Trophoblast cell (in vitro differentiated cells and primary cell): ENCODE measurements at places on chromosomes 4 and X.

DNA sequence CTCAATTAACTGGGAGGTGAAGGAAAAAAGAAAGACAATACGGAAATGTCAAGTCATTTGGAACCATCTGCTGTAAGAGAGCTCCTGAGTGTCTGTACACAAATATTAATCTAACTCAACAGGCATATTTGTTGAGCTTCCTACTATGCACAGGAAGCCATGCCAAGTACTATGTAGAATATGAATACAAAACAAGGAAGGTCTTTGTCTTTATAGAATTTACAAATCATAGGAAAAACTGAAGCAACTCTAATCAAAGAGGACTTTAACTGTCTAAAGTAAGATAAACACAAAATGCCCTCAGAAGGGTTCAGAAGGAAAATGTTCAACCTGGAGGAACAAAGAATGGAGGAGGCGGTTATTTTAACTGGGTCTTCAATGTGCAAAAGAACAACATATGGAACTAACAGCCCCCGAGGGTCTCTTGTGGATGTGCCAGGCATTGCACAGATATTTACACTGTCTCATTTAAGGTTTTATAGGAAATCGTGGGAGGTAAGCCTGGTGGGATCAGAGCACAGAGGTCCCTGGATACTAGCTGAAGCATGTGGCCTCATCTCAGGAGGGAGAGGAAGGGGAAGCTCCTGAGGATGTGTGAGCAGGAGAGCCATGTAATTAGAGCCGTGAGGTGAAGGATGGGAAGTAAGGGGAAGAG, 5.8 kb downstream of the FAM114A1 start:
- DNase-seq: no peak
- no peak overlapping the region for H3K27ac ChIP-seq
- H3K27me3 ChIP-seq: no peaks in the 10 kb centered on the region
- peaks cover 3% of the 10 kb centered on the region for H3K4me1 ChIP-seq

DNA sequence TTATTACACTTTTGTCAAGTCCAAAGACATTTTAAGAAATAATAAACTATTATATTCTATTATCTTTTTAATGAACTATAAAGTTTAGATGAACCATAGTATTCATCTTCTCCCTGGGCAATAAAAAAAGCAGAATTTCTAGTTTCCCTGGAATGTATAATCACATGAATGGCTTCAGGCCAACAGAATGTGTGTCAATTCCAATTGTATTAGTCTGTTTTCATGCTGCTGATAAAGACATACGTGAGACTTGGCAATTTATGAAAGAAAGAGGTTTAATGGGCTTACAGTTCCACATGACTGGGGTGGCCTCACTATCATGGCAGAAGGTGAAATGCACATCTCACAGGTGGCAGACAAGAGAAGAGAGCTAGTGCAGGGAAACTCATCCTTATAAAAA, 70.7 kb upstream of the ANXA10 start:
- H3K36me3 ChIP-seq: no peaks in the 10 kb centered on the region
- H3K4me1 ChIP-seq: no peaks in the 10 kb centered on the region
- H3K27me3 ChIP-seq: no peaks in the 10 kb centered on the region
- peak; percentile 90 for DNase-seq

GRCh38 chrX:102558607-102559006, 40.7 kb upstream of the ARMCX5 start:
- no peak overlapping the region for H3K4me3 ChIP-seq
- no peaks in the 10 kb centered on the region for H3K4me1 ChIP-seq
- no peak overlapping the region for H3K27ac ChIP-seq
- no peak for DNase-seq

GRCh38 chr4:5024673-5025072, 5.4 kb upstream of the CYTL1 start:
- no peak for DNase-seq
- H3K36me3 ChIP-seq: no peaks in the 10 kb centered on the region
- H3K27me3 ChIP-seq: no peaks in the 10 kb centered on the region
- no peaks in the 10 kb centered on the region for H3K4me1 ChIP-seq
- H3K4me3 ChIP-seq: no peak overlapping the region

DNA sequence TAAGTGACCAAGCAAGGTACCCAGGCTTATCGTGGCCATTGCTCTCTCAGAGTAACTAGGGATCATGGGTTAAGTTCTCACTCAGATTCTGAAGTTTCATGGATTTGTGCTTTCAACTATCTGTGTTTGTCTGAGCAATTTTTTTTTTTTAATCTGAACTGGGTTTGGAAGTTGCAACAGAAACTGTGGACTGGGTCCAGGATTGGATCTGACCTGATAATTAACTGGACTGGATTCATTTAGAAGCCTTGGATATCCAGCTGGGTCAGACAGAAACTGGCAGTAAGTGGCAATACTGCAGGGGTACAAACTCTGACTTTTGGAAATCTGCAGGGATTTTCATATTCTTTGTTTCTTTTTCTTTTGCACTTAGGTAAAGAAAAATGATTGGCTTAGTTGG, 38.7 kb upstream of the FGF2 start:
- no peak overlapping the region for H3K27ac ChIP-seq
- DNase-seq: no peak
- H3K4me1 ChIP-seq: peaks cover 7% of the 10 kb centered on the region
- H3K36me3 ChIP-seq: no peaks in the 10 kb centered on the region
- no peaks in the 10 kb centered on the region for H3K27me3 ChIP-seq
- no peak overlapping the region for H3K4me3 ChIP-seq

DNA sequence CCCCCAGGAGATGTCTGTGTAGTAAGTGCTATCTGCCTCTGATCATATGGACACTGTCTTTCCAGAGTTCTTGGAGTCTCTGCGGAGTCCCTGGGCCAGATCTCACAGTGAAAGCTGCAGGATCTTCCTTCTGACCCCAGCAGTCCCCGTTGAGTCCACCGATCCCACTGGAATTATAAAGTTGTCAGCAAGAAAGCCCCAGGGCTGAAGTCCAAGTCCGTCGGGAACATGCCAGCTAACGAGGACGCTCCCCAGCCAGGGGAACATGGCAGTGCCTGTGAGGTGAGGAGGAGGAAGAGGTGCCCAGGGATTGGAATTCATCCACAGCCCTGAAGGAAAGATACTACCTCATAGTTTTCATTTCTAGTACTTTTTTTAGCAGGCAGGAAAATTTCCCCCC, 9.3 kb downstream of the ZNF81 start:
- no peak overlapping the region for H3K27ac ChIP-seq
- DNase-seq: no peak
- no peak overlapping the region for H3K4me3 ChIP-seq
- H3K27me3 ChIP-seq: no peaks in the 10 kb centered on the region

GRCh38 chr4:88960576-88960975, 96.4 kb downstream of the FAM13A start:
- no peaks in the 10 kb centered on the region for H3K27me3 ChIP-seq
- no peaks in the 10 kb centered on the region for H3K4me1 ChIP-seq
- H3K27ac ChIP-seq: no peak overlapping the region
- no peak for DNase-seq

DNA sequence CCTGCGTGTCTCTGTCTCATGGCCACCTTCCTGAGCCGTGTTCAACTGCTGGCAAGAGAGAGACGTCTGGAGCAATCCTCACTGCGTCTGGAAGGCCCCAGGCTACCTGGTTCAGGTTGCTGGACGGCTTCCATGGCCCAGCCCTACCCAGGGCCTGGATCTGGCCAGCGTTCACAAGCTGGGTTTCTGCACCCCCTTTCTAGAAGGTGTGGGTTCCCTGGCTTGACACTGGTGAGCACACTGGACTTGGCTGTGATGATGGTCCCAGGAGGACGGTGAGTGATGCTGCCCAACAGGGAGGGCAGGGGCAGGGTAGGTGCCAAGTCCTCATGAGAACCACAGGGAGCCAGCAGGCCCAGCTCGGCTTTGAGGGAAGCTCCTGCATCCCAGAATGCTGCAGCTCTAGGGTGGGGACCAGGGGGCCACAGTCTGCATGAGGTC, 63.4 kb downstream of the HTRA3 start:
- DNase-seq: no peak
- no peaks in the 10 kb centered on the region for H3K27me3 ChIP-seq
- H3K27ac ChIP-seq: no peak overlapping the region
- H3K4me1 ChIP-seq: peaks cover 6% of the 10 kb centered on the region

- H3K4me3 ChIP-seq: no peak overlapping the region
- no peak for DNase-seq
- no peak overlapping the region for H3K27ac ChIP-seq
- no peaks in the 10 kb centered on the region for H3K4me1 ChIP-seq
- H3K36me3 ChIP-seq: no peaks in the 10 kb centered on the region
Measured at GRCh38 chr4:73875401-73875800, 6.2 kb downstream of the CXCL1 start.

GRCh38 chr4:136873555-136873954, 658.7 kb downstream of the PCDH18 start:
- DNase-seq: no peak
- H3K36me3 ChIP-seq: no peaks in the 10 kb centered on the region
- no peaks in the 10 kb centered on the region for H3K4me1 ChIP-seq
- no peak overlapping the region for H3K4me3 ChIP-seq
- no peak overlapping the region for H3K27ac ChIP-seq
- H3K27me3 ChIP-seq: no peaks in the 10 kb centered on the region

- no peak overlapping the region for H3K4me3 ChIP-seq
- no peak for DNase-seq
- H3K27ac ChIP-seq: no peak overlapping the region
- no peaks in the 10 kb centered on the region for H3K27me3 ChIP-seq
- peaks cover 7% of the 10 kb centered on the region for H3K36me3 ChIP-seq
Measured at GRCh38 chrX:133294126-133294525, 76.0 kb upstream of the TFDP3 start.

GRCh38 chrX:7252013-7252610, 104.2 kb upstream of the PUDP start:
- no peak overlapping the region for H3K27ac ChIP-seq
- peaks cover 6% of the 10 kb centered on the region for H3K4me1 ChIP-seq
- H3K27me3 ChIP-seq: no peaks in the 10 kb centered on the region
- no peak overlapping the region for H3K4me3 ChIP-seq
- peak; percentile 56 for DNase-seq

- no peak overlapping the region for H3K4me3 ChIP-seq
- no peaks in the 10 kb centered on the region for H3K27me3 ChIP-seq
- no peaks in the 10 kb centered on the region for H3K4me1 ChIP-seq
- no peak overlapping the region for H3K27ac ChIP-seq
- no peaks in the 10 kb centered on the region for H3K36me3 ChIP-seq
Measured at GRCh38 chr4:89100853-89101252, 10.5 kb upstream of the TIGD2 start.

- H3K27me3 ChIP-seq: no peaks in the 10 kb centered on the region
- no peaks in the 10 kb centered on the region for H3K36me3 ChIP-seq
- no peaks in the 10 kb centered on the region for H3K4me1 ChIP-seq
Measured at GRCh38 chr4:10198365-10198764, 81.8 kb upstream of the WDR1 start.

DNA sequence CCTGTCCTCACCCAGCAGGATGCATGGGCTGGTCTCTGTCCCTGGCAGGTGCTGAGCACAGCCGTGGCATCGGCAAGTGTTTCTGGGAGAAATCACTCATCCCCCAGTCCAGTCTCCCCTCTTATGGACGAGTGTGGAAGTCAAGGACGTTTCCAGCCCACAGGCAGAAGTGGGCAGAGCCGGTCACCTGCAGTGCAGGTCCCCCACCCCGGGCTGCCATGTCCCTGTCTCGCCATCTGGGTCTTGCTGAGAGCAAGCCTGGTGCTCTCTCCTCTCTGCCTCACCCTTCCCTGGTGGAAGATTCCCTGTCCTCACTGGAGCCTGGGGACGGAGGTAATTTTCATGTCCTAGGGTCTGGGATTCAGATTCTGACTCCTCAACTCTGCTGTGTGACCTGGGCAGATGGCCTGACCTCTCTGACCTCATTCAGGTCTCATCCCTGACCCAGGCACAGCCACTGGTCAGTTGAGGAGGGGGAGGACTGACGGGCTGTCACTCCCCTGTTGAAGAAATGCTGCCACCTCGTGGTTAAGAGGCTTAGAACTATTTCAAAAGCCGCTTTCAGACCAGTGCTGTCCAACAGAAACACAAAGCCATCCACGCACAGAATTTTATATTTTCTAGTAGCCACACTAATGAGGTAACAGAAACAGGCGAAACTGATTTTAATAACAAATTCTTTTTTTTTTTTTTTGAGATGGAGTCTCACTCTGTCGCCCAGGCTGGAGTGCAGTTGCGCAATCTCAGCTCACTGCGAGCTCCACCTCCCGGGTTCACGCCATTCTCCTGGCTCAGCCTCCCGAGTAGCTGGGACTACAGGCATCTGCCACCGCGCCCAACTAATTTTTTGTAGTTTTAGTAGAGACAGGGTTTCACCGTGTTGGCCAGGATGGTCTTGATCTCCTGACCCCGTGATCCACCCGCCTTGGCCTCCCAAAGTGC, 1.8 kb downstream of the CPZ start:
- no peak overlapping the region for H3K27ac ChIP-seq
- no peaks in the 10 kb centered on the region for H3K27me3 ChIP-seq
- peaks cover 31% of the 10 kb centered on the region for H3K36me3 ChIP-seq
- H3K4me1 ChIP-seq: peaks cover 42% of the 10 kb centered on the region
- H3K4me3 ChIP-seq: no peak overlapping the region

- H3K27me3 ChIP-seq: no peaks in the 10 kb centered on the region
- no peak overlapping the region for H3K4me3 ChIP-seq
- no peaks in the 10 kb centered on the region for H3K36me3 ChIP-seq
- peaks cover 9% of the 10 kb centered on the region for H3K4me1 ChIP-seq
Measured at GRCh38 chr4:76563454-76564122, 128.6 kb downstream of the SHROOM3 start.

DNA sequence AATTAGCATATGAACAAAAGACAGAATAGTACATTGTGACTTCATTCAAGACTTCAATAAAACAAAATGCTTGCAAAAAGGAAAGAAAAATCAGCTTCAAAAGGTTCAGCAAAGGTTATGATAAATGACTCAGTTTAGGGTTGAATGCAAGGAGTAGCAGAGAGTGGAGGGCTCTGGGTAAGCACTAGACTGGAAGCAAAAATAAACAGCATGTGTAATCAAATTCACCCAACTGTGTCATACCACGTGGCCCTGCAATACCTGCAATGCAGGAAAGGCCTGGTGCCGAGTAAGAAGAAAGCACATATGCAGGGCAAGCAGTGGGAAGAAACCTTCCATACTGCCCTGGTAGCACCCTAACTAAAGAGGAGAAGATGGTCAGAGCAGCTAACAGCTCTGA, 88.7 kb downstream of the ATP11C start:
- no peaks in the 10 kb centered on the region for H3K36me3 ChIP-seq
- H3K4me1 ChIP-seq: no peaks in the 10 kb centered on the region
- no peak overlapping the region for H3K27ac ChIP-seq
- DNase-seq: no peak

DNA sequence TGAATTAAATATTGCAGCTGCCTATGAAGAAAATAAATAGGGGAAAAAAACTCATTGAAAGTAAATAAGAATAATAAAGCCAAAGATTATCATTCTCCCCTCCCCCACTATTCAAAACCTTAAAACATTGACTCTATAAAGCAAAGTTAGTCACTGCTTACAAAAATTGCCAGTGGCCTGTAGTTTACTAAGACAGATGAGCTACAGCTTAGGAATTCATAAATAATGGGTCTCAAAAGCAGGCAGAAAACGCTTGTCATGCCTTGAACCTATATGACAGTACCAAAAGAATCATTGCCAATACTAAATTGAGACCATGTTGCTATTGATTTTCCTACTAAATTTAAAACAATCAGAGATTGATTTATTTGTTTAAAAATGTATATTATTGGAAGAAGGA, 78.9 kb downstream of the SLC10A7 start:
- no peak overlapping the region for H3K27ac ChIP-seq
- H3K4me3 ChIP-seq: no peak overlapping the region
- H3K4me1 ChIP-seq: peaks cover 2% of the 10 kb centered on the region
- H3K36me3 ChIP-seq: peaks cover 4% of the 10 kb centered on the region
- DNase-seq: peak; percentile 6
- H3K27me3 ChIP-seq: no peaks in the 10 kb centered on the region

GRCh38 chr4:26201120-26201519, 119.7 kb upstream of the RBPJ start:
- H3K4me1 ChIP-seq: peaks cover 2% of the 10 kb centered on the region
- no peak overlapping the region for H3K27ac ChIP-seq
- no peak for DNase-seq
- H3K27me3 ChIP-seq: no peaks in the 10 kb centered on the region
- H3K36me3 ChIP-seq: no peaks in the 10 kb centered on the region
